KG1 (cell line): ENCODE measurements at places on chromosomes 5 and 9.

GRCh38 chr5:115116001-115116400, 53.7 kb downstream of the TRIM36 start:
- DNase-seq: no peak

- DNase-seq: peak; percentile 12
Observed at GRCh38 chr5:160118349-160119141, 705 bp downstream of the PWWP2A start.

DNA sequence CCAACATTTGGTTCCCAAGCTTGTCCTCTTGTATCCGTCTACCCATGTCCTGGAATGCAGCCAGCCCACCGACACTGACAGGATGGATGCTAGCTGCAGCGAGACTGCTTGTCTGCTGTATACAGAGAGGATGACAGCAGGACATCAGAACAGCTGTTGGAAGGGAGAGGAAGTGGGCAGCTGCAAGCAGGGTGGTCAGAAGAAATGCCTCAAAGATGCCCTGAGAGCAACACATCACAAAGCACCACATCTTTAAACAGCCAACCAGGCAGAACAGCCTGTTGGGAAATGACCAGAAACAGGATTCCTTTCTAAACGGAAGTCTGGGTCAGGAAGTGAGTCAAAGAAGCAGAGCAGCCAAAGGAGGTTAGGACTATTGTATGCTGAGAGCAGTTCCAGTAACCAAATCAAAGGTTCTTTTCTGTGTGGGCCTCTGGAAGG, 219.1 kb downstream of the NDUFS4 start:
- DNase-seq: no peak

- no peak for DNase-seq
Observed at GRCh38 chr9:113228130-113228665, 6.9 kb downstream of the SLC31A1 start.

GRCh38 chr9:123349691-123350480, 6.1 kb upstream of the CRB2 start:
- DNase-seq: peak; percentile 30

DNA sequence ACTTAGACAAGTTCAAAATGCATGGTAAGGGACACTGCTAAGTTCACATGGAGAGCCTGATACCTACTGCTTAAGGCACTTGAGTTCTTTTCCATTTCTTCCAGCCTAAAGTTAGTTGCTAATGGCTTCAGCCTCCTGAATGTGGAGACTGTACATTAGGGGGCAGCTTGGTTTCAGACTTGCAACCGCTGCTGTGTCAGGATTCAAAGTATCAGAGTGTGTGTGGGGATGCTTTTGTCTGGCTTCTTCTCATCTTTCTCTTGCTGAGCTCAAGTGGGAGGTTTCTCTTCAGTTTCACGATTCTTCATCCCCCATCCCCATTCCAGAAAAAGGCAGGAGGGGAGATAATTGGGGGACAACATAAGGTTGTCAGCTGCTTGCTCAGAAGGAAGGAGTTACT, 49.4 kb downstream of the ATP10B start:
- no peak for DNase-seq

GRCh38 chr5:41885286-41885685, 15.1 kb upstream of the OXCT1 start:
- no peak for DNase-seq

DNA sequence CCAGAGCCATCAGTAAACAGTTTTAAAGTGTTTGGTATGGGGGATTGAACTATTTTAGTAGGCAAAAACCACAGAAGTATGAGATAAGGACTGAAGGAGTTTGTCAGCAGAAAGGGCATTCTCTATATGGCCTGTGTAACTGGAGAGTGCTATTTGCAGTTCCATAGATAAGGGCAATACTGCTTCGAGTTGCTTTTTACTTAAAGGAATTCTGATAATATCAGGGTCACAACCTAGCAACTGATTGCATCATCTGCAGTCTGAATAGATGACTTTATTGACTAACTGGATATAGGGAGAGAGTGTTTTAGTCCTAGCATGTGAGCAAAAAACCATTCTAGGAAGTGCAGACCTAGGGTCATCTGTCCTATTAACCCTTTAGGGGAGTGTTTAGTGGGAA, 645.2 kb upstream of the PTPRD start:
- no peak for DNase-seq

DNA sequence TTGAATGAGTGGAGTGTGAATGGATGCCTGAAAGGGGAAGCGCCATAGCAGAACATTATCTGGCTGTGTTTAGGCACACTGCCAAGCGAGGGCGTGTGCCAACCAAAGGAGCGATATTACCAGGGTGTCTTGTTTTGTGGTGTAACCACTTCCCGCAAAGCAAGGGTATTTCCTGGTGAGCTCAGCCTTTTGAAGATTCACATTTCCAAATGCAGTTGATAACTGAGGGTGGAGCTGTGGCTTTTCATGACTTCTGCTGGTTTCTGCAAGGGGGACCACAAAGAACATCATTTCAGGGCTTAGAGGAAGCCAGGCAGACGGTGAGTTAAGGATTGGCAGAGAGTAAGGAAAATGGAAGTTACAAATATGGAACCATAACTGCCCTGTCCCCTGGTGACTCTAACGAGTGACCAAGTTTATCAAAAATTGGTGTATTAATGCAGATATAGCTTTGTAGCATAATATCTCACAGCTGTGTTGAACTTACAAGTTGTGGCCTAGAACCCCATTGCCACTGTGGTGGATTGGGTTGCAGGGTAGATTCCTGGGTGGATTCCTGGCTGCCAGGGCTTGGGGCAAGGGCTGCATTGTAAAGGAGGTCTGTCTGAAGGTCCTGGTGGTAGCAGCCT, 71.4 kb downstream of the RALGPS1 start:
- peak; percentile 52 for DNase-seq

- DNase-seq: no peak
Observed at GRCh38 chr5:1316588-1317340, 21.9 kb upstream of the TERT start.

DNA sequence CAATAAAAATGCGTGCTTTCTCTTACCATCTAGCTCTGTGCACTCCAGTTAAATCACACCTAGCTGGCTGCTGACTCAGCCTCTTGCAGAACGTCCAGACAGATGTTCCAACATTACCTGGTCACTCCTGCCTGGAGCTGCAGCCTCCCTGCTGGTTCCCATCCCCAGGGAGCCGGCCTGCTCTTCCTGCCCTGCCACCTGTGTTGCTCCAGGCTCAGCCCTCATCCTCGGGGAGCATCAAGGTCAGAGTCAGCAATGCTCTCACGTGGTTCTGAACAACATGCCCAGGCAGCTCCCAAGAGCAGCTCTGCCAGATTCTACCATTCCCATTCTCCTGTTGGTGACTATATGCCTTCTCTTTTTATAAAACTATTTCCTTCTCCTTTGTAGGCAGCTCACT, 81.3 kb downstream of the GADD45G start:
- DNase-seq: no peak

- DNase-seq: no peak
Observed at GRCh38 chr5:173496129-173496882, 120.1 kb downstream of the BOD1 start.

DNA sequence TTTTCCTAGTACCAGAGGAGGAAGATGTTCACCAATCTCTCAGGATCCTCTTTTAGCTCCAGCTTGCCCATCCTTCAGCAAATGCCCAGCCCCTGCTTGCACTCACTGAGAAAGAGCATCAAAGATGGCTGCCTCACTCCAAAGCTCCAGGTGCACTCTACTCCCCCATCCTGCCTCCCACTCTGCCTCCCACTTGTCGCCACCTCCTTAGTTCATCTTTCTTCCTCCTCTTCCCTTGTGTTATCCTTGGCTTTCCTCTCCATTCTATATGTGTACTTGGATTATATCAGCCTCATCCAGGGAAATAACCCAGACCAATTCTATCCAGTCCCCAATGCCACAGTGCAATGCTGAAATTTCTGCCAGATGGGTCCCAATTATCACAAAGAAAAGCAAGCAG, 87.1 kb upstream of the CPLX2 start:
- no peak for DNase-seq

DNA sequence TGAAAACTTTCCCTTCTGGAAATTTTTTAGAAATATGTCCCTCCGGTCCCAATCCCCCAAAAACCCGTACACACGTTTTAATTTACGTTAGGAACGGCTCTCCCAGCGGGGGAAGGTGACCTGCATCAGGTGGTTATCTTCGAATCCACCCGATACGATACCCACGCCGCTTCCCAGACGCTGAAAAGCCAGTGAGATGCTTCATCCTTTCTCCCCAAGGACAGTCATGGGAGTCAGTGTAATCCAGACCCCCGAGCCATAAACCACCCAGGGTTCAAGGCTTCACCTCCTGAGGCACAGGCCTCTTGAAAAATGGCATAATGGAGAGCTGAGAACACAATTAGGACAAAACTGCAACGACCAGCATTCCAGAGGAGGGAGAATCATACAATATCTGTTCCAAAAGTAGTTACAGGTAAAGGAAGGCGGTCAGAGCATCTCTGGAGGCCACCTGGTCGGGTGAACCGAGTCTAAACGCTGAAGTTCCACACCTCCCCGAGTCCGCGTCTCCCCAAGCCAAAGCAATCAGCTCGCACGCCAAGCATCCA, 857 bp downstream of the FAM169A start:
- peak; percentile 37 for DNase-seq

- DNase-seq: no peak
Observed at GRCh38 chr9:133151041-133151440, 12.7 kb downstream of the GBGT1 start.

- DNase-seq: no peak
Observed at GRCh38 chr9:94178927-94179326, 80.2 kb upstream of the ZNF169 start.

DNA sequence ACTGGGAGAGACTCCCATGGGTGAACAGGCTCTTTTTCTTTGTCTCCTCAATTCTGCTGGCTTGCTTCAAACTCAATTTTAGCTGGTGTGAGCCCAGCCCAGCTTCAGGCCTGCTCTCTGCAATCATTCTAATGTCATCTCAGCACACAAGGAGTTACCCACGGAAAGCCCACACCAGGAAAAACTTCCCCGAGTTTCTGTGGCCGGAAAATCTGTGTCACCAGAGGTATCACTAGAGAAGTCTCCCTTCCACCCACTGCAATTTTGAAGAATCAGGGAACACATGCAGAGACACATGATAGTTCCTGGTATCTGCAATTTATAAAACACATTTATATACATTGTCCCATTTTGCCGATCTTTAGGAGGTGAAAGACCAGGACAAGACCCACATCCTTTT, 13.5 kb upstream of the NDFIP1 start:
- DNase-seq: no peak

GRCh38 chr5:83323557-83324180, 147.9 kb upstream of the VCAN start:
- no peak for DNase-seq

DNA sequence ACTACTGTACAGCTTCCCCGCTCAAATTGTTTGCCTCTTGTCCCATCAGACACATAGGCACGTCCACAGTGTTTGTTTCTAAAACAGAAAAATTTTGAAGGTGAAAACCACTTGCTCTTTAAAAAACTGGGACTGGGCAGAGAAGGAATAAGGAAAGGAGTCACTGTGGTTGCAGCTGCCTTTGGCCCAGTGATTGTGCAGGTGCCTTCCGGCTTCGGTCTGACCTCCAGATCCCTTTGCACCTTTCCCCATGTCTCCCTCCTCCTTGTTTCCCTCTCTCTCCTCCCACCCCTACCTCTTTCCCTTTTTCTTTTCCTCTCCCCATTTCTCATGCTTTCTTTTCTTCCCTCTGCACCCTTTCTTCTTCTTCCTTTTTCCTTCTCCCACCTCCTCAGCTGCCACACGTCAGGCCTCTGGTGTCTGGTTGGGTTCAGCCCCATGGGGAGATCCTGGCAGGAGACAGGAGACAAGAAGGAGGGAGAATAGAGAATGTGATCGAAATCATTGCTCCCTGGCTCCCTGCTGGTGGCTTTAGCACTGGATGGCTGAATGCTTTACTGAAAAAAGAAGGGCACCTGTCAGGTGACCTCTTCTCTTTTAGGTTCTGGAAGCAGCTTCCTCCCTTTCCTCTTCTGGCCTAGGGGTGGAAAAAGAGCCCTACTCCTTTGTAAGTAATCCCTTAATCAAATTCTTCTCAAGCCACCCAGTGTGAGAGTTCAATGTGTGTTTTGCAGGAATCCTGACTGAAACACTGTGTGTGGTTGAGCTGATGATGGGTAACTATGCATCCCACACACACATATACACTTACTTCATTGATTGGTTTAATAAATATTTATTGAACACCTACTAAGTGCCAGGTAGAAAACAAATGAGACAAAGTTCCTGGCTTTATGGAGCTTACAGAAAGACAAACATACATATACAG, 267.3 kb downstream of the MAST4 start:
- no peak for DNase-seq

DNA sequence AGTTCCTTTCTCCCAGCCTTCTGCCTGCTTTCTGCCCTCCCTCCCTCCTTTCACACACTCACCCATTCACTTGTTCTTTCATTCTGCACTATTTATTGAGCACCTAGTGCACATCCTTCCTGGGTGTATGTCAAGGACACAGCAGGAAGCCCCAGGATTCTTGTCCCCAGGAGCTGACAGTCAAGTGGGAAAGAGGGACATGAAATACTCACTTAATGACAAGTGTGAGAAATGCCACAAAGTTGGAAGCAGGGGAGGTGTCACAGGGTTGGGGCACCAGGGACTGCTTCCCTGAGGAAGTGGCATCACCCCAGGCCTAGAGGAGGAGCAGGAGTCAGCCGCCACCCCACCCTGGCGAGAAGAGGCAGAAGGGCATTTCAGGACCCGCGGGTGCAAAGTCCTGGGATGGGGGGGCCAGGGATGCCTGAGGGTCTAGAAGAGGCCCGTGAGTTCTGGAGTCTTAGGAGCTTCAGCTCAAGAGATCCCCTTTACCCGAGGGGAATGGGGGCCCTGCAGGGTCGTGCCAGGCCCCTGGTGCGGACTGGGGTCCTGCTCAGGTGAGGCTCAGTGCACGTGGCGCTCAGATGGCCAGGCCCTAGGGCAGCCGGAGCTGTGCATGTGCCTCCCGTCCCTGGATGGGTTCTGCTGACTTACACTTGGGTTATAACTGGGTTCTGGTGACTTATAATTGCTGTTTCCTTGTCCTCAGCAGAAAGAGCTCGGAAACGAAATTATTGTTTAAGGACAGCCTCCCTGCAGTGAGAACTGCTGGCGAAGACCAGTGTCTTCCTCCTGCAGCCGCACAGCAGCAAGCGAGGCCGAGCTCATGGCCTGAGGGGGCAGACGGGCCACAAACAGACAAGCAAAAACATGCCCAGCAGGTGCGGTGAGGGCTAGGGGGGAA, 16.9 kb upstream of the LAMC3 start:
- DNase-seq: no peak

DNA sequence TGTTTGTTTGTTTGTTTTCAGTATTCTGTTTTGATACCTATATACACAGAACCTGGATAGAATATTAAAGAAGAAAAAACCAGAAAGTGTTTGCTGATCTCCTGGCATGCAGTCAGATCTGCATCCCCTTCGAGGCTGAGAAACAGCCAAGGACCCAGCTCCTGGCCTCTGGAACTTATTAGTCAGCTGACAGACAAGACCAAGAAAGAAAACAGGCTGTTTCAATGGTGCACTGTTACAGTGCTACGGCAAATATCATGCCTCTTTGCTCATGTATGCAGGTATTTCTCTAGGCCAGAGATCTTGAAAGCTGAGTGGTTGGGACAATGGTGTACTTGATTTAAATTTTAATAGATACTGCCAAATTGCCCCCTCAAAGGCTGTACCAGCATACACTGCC, 95.0 kb downstream of the C5orf15 start:
- no peak for DNase-seq
